ENCODE measurements at places on chromosomes 4 and X.

DNA sequence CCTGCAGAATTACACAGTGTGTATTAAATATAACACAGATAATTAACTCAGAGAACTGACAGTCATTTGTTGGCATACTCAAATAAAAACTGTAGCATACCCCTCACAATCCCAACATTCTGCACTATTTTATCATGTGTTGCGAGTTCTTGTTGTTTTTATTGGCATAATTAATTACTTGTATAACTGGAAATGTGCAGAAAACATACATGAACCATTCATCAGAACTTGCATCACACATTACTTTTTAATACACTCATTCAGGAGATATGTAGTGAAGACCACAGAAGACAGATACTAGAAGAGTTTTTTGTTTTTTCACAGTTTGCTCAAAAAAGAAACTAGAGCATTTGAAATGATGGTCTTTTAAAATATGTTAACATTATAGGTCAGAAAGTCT lies 74.6 kb upstream of the NEIL3 start:
- DNase-seq: no peak

- DNase-seq: no peak
Observed at GRCh38 chr4:188143731-188144130, 4.5 kb downstream of the TRIML1 start.

- DNase-seq: peak; percentile 38
Observed at GRCh38 chr4:84648863-84649647, 66.1 kb downstream of the CDS1 start.

DNA sequence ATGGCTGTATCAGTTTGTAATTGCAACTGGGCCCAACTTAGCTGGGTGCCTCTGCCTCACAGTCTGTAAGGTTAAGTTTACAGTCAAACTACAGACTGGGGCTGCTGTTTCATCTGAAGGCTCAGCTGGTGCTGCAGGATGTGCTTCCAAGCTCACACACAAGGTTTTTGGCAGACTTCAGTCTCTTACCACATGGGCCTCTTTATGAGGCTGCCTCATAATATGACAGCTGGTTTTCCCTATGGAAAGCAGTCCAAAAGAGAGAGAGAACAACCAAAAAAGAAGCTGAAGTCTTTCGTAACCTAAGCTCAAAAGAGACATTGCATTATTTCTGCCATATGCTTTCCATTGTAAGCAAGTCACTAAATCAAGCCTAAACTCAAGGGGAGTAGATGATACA lies 271.7 kb downstream of the DCTD start:
- DNase-seq: no peak

DNA sequence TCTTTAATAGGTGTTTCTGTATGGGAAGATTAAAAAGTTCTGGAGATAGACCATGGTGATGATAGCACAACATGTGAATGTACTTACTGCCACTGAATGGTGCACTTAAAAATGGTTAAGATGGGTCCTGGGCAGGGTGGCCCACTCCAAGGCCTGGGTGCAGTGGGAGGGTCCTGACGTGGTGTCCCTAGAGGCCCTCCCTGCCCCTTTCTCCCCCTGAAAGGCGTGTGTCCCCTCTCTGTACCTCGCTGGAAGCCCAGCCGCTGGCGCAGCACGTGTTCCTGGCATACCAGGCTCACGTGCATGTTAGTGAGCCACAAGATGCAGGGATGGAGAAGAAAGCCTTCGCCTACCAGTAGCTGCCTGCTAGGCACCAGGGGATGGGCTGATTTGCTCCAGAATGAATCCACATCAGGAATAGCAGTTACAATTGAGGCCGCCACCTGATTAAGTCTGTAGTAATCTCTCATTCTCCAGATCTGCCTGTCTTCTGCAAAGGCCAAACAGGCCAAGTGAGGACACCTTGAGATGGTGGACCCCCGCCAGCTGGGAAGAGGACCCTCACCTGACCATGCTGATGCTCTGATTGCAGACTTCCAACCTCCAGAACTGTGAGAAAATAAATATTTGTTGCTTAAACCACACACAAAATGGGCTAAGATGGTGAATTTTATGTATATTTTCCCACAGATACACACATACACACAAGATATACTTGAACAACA lies 67.5 kb downstream of the COQ2 start:
- DNase-seq: no peak

DNA sequence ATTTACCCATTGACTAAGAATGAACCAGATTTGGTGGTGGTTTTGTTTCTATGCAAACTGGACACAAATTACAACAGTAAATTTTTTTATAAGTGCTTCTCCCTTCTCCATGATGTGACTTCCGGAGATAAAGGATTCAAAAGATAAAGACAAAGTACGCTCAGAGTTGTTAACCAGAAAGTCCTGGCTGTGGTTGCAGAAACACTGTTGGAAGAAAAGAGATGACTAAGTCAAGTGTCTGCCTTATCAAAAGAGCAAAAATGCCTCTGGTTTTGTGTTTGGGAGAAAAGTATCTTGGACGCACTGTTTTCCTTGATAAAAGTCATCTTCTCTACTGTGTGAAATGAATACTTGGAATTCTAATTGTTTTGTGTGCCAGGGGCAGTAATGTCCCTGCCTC lies 213.4 kb downstream of the GC start:
- no peak for DNase-seq
